NCI-H2029 treated with DMSO at 0.1 percent for 48 hours (cell line): ENCODE measurements at places on chromosomes 1 and 21.

DNA sequence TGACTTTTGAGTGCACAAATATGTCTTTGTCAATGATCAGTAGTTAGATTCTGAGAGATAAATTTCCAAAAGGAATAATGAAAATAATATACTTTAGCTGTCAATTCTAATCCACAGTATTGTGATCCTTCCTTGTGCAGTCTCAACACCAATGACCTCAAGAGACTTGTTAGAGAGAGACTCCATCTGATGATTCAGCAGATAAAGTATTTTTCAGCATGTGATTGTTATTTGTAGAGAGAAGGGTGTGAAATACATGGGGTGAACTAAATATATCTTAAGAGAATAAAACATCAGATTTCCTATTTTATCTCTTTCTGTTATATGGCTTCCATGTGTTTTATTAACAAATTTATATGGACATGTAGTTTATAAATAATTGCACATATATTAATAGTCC is 5.9 kb upstream of the ZNF124 start:
- DNase-seq, result no peak

- no peak for DNase-seq
Observed at GRCh38 chr1:81717230-81717629, 83.5 kb upstream of the ADGRL2 start.

GRCh38 chr1:10651793-10652192 is 144.7 kb downstream of the CASZ1 start:
- DNase-seq, result no peak

GRCh38 chr1:195831789-195832188 is 776.5 kb downstream of the KCNT2 start:
- no peak for DNase-seq

DNA sequence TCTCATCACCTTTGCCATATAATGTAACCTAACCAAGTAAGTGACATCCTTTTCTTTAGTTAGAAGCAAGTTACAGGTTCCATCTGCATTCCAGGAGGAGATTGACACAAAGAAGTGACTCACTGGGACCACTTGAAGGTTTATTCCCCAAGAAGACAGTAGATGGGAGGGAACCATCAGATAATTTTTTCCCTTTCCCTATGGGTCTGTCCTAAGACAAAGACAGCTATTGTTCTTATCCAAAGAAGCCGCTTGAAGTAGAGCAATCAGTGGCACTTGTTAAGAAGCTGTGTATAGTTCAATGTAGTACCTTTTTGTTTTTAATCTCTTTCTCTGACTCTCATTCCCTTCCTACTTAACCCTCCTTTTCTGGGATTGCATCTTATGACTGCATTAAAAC is 139.9 kb upstream of the B3GALT2 start:
- DNase-seq, result no peak

DNA sequence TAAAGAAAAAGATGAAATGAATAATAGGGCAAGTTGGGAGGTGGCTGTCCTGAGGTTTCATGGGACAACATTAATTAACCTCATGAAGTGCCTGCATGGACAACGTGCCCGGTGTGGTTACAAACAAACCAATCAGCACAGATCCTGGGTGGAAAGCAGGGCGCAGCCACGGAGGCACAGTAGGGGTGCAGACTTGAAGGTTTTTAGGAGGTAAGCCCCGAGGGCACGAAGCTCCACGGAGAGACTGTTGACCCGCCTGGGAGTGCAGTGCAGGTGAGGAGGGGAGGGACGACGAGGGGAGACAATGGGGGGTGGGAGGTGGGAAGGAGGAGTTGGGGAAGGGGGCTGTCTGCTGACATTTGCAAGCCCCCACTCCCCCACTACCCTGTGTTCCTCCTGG is 2.3 kb upstream of the RIPK4 start:
- DNase-seq, result no peak

DNA sequence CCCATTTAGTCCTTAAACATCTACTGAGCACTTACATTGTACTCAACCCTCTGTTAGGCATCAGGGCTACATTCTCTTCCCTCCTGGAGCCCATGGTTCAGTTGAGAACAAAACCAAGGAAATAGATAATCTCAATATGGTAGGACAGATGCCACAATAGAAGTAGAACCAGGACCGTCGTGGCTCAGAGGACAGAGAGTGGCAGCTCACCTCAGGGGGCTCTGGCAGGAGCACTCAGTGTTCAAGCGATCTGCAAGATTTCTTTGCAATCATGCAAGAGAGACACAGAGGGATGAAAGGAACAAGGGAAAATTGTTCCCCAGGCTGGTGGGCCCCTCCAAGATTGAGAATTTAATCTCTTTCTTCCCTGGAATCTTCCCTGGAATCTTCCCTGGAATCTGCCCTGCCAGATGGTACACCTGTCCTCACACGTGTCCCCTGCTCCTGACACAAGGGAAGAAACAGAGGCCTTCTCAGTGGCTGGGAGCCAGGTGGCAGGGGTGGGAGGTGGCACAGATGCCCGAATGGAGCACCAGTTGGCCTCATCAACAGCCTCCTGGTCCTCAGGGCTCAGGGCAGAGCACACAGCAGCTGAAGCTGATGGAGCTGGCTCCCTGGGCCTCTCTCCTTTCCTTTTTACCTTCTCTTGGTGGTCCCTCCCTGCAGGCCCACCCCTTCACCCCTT is 135.4 kb downstream of the PLXNA2 start:
- no peak for DNase-seq

- DNase-seq, result no peak
Observed at GRCh38 chr1:239884796-239885195, 206.9 kb upstream of the FMN2 start.

- DNase-seq, result no peak
Observed at GRCh38 chr1:198373376-198373775, 167.1 kb downstream of the ATP6V1G3 start.

- no peak for DNase-seq
Observed at GRCh38 chr1:182611787-182612186, 7.6 kb upstream of the RGS16 start.

- DNase-seq, result no peak
Observed at GRCh38 chr21:41653954-41654491, 112.8 kb downstream of the RIPK4 start.

GRCh38 chr1:205199090-205199930 is 12.2 kb downstream of the DSTYK start:
- no peak for DNase-seq

GRCh38 chr21:33089395-33090119 is 19.6 kb downstream of the OLIG1 start:
- no peak for DNase-seq

DNA sequence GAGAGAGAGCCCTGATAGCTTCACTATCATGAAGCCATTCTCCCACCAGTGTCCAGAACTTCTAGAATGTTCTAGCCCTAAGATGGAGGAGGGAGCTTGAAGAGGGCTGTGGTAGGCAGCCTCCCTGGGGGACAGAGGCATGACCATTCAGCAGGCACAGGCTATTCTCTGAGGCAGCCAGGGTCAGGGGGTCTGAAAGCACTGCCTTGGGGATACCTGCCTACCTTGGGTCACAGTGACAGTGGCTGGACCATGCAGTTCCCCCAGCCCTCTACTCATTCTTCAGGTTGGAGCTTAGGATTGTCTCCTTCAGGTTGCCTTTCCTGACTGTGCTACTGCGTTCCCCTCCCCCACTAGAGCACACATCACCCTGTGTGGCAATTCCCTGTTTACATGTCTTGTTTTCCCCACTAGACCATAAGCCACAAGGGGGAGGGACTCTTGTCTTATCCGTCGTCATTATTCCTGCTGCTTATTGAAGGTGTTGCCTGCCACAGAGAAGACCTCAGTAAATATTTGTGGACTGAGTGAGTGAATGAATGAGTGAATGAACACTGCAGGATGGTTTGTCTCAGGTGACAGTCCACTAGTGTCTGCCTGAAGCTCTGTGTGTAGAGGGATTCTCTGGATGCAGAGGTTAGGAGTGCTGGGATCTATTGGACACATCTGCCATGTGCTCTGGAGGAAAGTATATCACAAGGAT is 5.2 kb downstream of the ZDHHC18 start:
- DNase-seq, result peak; percentile 72

GRCh38 chr1:197451381-197451780 is 183.3 kb downstream of the CRB1 start:
- DNase-seq, result no peak

GRCh38 chr1:31923901-31924535 is 14.2 kb downstream of the PTP4A2 start:
- DNase-seq, result no peak

DNA sequence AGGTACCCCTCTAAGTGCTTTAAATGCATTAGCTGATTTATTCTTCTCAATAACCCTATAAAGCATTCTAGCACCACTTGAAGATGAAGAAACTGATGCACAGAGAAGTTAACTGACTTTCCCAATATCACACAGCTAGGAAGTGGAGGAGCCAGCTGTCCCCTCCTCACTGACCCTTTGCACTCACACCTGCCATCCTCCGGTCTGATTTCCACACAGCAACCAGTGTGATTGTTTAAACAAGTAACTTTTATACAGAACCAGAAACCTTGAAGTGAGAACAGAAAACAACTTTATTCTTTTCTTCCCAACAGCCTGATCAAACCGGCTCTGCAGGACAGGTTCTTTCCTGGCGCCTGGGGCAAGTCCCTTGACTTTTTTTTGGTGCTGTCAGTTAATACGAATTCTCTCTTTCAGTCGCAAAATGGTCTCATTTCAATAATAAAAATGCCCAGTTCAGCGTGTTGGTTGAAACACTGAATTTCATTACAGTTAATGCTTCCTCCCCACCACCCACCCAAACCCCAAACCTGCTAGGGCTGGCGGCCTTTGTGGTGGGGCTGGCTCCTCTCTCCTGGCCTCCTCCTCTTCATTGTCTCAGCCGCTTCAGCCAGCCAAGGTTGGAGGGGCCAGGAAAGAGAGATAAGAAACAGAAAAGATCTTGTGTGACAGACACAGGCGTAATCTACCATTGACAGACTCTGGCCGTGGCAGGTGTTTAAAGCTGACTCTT is 26.4 kb upstream of the EEIG2 start:
- DNase-seq, result no peak

DNA sequence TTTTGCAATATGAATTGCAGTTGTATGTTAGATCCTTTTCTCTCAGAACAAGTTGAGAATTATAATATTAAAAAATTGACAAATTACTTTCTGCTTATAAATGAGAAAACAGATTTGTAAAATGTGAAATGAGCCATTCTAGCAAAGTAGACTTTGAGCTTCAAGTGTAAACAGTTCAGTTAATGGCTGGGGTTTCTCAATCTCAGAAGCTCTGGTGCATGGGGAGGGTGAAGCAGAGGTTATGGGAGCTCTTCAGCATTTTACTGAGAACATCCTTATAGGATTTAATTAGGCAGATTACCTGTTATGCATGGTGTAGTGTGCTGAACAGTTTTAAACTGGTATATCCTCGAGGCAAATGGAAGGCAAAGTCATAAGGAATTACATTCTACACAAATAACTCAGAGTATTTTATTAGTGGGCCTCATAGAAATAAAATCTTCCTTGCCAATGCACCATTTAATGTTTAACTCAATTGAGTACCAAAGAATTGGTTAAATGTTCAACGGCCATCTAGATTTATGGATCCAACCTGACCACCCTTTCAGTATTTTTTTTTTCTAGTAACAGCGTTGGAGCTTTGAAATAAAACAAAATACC is 1143.6 kb upstream of the ADGRL2 start:
- DNase-seq, result no peak

- no peak for DNase-seq
Observed at GRCh38 chr1:194930132-194930531, 1678.1 kb downstream of the KCNT2 start.

GRCh38 chr1:108962681-108963051 is 618 bp downstream of the CLCC1 start:
- no peak for DNase-seq

DNA sequence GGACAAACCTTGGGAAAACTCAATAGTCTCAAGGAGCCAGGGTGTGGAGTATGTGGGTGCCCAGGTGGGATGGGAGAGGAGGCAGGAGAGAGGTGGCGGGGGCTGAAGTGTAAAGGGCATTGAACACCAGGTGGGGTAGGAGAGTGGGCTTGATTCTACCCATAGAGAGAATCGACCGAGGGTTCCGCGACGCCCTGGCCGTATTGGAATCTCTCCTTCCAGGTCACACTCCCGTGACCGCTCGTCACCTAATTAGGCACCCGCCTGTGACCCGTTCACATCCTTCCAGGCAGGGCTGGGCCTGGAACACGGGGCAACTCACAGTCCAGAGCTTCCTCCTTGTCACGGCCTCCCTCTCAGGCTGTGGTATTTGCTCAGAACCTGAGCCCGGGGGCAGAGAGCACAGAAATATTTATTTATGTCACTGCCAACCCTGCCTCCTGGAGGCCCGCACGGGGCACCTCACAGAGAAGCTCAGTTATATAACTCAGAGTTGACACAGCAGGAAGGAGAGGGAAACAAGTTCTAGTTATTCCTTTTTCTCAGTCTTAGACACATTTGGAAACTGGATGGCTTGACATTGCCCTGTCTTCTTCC is 12.0 kb downstream of the NCMAP start:
- no peak for DNase-seq

DNA sequence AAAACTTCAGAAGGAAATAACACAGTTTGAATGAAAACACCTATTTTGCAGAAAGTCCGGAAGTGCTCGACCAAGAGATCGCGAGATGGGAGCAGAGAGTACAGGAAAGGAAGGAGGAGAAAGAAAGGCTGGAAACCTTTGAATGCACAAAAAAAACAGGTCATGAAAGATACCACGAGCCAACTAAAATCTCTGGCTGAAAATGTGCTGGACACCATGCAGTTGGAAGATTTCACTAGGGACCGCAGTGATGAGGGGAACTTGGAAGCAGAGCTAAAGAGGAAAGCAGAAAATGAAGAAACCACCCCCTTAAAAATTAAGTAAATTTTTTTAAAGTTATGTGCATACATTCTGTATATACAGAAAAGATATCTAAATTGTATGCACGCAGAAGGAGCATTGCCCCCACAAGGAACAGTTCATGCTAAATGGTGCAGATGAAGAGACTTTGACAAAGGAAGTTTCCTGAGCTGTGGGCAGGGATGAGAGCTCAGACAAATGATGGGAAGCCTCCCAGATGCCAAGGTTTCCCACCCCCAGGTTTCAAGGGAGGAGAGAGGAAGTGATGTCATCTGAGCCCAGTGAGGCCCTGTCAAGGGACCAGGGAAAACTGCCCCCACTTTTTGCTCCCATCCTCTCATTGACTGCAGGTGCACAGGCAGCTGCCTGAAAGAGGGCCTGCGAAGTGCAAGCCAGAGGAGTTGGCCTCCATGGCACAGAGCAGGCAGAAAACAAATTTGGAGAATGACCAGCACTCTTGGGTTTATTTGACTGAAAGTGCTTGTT is 52.5 kb downstream of the ETS2 start:
- DNase-seq, result no peak

DNA sequence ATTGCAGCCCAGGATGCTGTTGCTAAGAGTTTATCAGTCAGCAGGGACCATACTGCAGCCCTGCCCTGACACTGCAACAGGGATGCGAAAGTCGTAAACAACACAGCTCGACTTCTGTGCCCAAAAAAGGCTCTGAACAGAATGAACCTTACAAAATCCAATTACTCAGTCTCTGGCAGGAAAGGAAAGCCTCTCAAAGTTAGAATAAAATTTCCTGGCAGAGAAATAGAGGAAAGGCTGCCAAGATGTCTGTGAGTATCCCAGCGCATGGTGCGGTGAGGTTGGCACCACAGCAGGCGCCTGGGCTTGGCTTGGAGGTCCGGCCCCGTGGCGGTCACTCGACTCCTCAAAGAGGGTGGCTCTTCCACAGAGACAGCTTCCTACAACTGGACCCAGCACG is 185.8 kb downstream of the PCP4 start:
- peak; percentile 97 for DNase-seq
